ENCODE measurements at places on chromosomes 6 and 20.
A peak's percentile ranks its signal among the peaks of the same experiment; 100 is the strongest.

- DNase-seq = no peak
Measured at GRCh38 chr6:124955108-124955856, 7.0 kb upstream of the RNF217 start.

DNA sequence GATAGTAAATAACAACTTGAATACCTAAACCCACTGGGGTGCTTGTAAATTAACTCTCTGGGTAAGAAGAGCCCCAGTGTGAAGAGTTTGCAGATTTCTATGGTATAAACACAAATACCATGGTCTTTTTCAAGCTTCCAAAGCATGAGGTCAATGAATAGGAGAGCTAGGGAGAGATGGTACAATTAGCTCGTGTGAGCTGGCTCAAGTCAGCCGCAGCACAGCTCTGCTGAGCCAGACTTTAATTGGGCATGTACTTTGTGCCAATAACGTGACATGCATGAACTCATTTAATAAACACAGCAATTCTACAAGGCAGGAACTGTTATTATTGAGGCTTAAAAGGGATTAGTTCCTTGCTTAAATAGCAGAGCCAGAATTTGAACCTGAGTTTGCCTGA, 684.2 kb downstream of the KIF16B start:
- DNase-seq = no peak

- no peak for DNase-seq
Measured at GRCh38 chr20:37218441-37218840, 39.1 kb upstream of the MROH8 start.

DNA sequence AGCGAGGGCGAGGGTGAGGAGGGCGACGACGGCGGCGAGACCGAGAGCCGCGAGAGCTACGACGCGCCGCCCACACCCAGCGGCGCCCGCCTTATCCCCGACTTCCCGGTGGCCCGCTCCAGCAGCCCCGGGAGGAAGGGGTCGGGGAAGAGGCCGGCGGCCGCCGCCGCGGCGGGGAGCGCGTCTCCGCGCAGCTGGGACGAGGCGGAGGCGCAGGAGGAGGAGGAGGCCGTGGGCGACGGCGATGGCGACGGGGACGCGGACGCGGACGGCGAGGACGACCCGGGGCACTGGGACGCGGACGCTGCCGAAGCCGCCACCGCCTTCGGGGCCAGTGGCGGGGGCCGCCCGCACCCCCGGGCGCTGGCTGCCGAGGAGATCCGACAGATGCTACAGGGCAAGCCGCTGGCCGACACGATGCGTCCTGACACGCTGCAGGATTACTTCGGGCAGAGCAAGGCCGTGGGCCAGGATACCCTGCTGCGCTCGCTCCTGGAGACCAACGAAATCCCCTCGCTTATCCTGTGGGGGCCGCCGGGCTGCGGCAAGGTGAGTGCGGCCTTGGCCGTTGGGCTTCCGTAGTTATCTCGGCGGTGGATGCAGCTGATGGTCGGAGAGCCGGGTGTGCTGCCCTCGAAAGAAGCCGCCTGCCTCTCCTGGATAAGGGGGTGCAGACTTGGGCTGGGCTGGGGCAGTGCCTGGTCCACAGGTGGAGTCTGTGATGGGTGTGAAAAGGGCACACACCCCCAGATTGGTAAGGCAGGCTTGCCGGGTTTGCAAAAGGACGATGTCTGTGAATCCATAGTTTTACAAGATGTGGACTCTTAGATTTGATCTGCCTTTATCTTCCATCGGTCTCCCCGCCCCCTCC, 938 bp downstream of the WRNIP1 start:
- DNase-seq = peak; percentile 22

- no peak for DNase-seq
Measured at GRCh38 chr6:83574783-83575182, 62.4 kb downstream of the PRSS35 start.

DNA sequence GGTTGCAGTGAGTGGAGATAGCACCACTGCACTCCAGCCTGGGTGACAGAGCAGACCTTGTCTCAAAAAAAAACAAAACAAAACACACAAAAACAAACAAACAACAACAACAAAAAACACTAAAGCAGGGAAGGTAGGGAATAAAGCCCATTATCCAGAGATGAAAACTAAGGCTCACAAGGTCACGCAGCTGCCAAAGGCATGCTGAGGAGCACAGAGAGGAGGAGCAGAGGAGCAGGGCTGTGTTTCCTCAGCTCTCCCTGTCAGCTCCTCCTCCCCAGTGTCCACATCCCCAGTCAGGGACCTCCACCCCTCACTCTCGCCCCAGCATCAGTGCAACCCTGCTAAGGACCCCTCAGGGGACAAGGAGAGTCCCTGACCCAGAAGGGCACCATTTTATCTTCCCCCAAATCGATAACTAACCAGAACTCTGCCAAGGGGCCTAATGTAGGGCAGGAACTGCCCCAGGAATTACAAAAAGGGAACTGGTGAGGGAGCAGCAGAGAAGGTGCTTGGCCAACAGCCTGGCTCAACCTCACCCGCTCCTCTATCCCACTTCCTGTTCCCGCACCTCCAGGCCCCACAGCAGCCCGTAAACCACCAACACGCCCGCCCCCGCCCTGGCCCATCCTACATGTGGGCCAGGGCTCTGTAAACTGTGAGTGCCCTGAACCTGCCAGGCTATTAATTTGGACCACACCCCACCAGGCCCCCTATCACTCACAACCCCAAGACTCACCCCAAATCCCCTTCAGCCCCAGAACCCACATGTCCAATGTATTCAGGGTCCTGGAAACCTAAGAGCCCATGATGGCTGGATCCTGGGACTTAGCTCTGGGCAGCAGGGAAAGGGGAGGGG, 9.0 kb downstream of the TEAD3 start:
- no peak for DNase-seq

GRCh38 chr20:37262505-37262904, 891 bp upstream of the GHRH start:
- no peak for DNase-seq

DNA sequence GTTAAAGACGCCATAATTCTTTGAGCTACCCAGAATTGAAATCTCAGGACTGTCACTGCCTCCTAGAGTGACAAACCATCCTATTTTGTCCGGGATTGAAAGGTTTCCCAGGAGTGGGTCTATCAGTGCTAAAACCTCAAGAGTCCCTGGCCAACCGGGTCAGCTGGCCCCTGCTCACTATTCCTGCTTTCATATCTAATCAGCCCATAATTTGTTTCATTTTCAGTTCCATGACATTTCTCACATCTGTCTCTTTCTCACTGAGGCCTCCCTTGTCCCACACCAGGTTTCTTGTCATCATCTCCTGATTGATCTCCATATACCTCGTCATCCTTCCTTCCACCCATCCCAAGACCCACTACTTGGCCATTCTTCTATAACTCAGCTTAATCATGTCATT, 98.2 kb downstream of the SLC35B3 start:
- DNase-seq = no peak

DNA sequence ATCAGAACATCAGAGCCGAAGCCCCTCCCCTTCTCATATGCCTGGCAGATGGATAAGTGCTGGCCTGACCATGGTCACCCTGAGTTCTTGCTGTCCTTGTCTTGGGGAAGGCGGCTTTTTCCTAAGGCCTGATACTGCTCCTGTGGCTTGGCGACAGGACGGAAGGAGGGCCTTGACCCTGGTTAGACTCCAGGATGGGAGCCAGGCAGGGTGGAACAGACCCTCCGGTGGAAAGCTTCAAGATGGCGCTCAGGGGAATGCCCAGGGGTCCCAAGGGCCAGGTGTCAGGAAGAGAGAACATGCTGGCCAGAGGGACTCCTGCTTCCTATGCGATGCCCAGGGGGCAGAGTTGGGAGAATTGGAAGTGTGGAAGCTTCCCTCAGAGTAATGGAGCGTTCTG, 29.6 kb downstream of the ADA start:
- DNase-seq = no peak

DNA sequence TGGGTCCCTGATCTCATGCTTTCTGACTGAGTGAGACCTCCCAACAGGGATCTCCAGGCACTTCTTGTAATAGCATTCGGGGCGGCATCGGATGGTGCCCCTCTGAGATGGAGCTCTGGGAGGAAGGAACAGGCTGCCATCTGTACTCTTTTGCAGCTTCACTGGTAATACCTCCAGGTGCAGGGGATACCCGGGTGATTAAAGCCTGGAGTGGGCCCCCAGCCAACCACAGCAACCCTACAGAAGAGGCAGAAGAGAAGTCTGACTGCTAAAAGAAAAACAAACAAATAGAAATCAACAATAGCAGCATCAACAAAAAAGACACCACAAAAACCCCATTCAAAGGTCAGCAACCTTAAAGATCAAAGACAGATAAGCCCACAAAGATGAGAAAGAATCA, 19.1 kb upstream of the PGK2 start:
- no peak for DNase-seq

GRCh38 chr6:103534095-103534494, 1325.6 kb downstream of the HACE1 start:
- no peak for DNase-seq

DNA sequence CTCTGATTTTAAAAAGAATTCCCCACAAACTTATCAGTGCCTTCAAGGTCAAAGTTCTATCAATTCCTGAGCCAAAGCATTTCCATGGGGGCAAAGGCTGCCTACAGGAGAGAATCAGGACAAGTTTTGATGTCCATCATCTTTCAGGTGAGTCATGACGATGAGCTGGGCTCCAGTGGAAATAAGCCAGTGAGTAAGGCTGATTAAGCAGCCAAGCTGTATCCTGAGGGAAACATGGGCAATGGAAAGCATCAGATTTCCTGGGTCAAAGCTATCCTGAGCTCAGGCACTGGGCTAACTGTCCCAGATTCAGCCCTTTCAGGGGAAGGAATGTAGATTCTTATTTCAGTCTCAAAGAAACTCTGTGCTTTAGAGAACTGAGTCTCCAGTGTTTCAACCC, 377.4 kb downstream of the CD109 start:
- no peak for DNase-seq

DNA sequence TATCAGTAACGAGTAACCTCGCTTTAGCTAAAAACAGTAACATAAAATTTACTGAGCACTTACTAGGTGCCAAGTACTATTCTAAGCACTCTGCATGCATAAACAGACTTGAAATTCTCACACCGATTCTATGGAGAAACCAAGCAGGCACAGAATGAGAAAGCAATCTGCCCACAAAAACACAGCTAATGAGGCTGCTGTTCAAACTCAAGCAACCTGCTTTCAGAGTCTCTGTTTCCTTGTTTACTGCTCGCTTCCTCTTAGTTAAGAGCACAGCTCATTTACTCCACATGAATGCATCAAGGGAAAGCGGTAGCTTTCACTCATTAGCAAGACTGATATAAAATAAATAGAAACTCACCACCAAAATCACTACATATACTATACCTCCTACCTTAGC, 37.4 kb downstream of the PRKN start:
- no peak for DNase-seq

Measured in activated T-helper 1 cell treated with anti-CD3 and anti-CD28 coated beads, Interleukin-2, amount 50 U/mL, for 16 hours (primary cell).